ENCODE measurements at places on chromosomes 12 and 14. TPM values are rescaled to one million over a fixed set of nuclear protein-coding genes. Genes with fewer than 3 reads are reported as not detected.

- no peak for DNase-seq
These were observed 892.4 kb downstream of the RPS29 start for GRCh38 chr14:48693793-48694192.

DNA sequence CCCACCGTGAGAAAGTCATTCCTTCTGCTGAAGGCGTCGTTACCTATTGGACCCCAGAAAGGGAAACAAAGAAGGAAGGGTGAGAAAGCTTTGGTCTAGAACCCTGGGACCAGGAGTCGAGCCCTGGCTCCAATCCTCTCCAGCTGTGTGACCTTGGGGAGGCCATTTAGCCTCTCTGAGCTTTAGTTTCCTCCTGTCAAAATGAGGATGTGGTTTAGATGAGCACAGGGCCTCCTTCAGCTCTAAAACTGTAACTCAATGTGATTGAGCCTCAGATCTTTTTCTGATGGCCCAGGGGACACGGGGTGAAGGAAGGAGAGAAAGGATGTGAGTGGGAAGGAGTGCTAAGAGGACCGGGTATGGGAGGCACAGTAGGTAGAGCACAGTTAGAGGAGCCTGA is 7.7 kb downstream of the JDP2 start:
- DNase-seq, result no peak

GRCh38 chr14:92750994-92751400 is 2.6 kb upstream of the LGMN start:
- no peak for DNase-seq

GRCh38 chr12:94615260-94616181 is 34.8 kb downstream of the TMCC3 start:
- no peak for DNase-seq

DNA sequence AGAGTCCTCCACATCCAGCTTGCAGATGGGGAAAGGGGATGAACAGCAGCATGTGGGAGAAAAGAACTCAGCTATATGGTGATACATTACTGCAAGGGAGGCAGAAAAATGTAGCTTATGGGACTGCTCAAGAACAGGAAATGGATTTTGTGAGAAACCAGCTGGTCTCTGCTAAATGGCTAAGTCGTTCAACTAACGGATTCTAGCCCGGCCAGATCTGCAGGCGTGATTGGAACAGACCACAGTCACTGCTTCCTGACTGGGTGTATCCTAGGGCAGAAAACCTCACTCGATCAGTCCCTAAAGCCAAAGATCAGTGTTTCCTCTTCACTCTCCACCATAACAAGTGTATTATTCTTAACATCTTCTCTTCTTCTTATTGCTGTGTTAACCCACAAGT is 8.1 kb upstream of the PTGDR start:
- no peak for DNase-seq

GRCh38 chr12:87690236-87690810 is 338.9 kb downstream of the C12orf50 start:
- DNase-seq, result no peak

DNA sequence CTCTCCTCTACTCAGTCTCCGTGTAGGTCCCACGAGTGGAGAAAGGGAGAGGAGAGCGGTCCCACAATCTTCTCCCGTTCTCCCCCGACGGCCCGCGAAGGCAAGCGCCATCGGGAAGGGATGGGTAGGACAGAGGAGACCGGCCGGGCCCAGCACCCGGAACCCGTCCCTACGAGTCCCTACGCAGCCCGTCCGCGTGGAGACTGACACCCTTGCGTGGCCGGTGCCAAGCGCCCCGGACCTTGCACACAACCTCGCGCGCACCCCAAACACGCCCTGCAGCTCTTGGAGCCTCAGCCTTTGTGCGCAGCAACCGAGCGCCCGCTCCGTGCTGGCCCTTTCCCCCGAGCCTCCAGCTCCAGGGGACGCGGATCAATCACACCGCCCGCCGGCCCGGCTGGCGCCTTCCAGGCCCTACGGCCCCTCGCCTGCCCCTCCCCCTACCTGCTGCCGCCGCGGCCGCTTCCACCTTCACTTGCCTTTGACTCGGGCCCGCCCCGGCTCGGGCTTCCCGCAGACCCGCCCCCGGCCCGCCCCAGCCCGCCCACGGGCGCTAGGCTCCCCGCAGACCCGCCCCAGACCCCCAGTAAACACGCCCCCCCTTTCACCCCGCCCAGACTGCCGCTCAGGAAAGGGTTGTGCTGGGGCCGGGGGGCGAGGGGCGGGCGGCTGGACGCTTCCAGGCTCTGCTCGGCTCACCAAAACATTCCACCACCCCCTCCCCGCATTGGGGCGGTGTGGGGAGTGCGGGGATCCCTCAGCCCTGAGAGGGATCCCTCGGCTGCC is at the start of gene NDRG2:
Gene NDRG2, minus strand, starts transcription at position 477 of the 786 bp plus-strand sequence. CDS start 1,746 bp downstream, outside the sequence.
- no peak for DNase-seq

DNA sequence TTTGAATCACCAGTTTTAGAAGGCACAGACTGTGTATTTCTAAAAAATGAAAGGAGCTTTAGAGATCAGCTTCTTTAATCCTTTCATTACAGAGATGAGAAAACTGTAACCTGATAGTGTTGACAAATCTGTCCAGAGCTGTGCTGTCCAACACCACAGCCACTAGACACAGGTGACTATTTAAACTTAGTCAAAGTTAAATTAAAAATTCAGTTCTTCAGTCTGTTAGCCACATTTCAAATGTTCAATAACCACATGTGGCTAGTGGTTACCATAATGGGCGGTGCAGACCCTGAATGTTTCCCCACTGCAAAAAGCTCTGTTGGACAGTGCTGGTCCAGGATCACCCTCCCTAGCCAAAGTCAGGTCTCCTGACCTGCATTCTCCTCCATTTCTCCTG is 21.6 kb downstream of the DAD1 start:
- no peak for DNase-seq

KRT71 gene
- total RNA-seq, result not detected

DPY19L2 gene
- 54.2 TPM for total RNA-seq

IL31 gene
- total RNA-seq, result not detected
